ENCODE measurements at places on chromosomes 7 and 10. TPM values are rescaled to one million over a fixed set of nuclear protein-coding genes. Genes with fewer than 3 reads are reported as not detected.

IDI2 gene
- not detected for total RNA-seq

CHAT gene
- not detected for total RNA-seq

TBC1D12 gene
- total RNA-seq: 15.8 TPM

COL28A1 gene
- 0.20 TPM for total RNA-seq

AKR1C4 gene
- total RNA-seq: not detected

CHRM2 gene
- not detected for total RNA-seq

CCDC146 gene
- 12.4 TPM for total RNA-seq

ASAH2 gene
- total RNA-seq: 0.39 TPM

LIPK gene
- not detected for total RNA-seq

UNC5B gene
- total RNA-seq: 15.5 TPM

RAMP3 gene
- 20.5 TPM for total RNA-seq

STAG3 gene
- 31.4 TPM for total RNA-seq

PKD2L1 gene
- 8.7 TPM for total RNA-seq

EGFR gene
- total RNA-seq: 27.9 TPM

CYP3A4 gene
- not detected for total RNA-seq

NYAP1 gene
- total RNA-seq: 2.1 TPM

CYP3A7 gene
- total RNA-seq: not detected

RBP3 gene
- not detected for total RNA-seq

SPDYE9 gene
- not detected for total RNA-seq

INSYN2A gene
- 0.09 TPM for total RNA-seq

PRSS37 gene
- not detected for total RNA-seq

FOXL3 gene
- total RNA-seq: not detected

CTAGE6 gene
- 0.50 TPM for total RNA-seq

PRTFDC1 gene
- 3.0 TPM for total RNA-seq

PHKG1 gene
- total RNA-seq: 1.2 TPM

NEUROD6 gene
- not detected for total RNA-seq

PAX2 gene
- total RNA-seq: not detected

PHYHIPL gene
- not detected for total RNA-seq

ATOH7 gene
- not detected for total RNA-seq

SLIT1 gene
- 0.52 TPM for total RNA-seq

AGAP5 gene
- 13.5 TPM for total RNA-seq

SAMD9L gene
- 34.8 TPM for total RNA-seq

EVX1 gene
- not detected for total RNA-seq

HOXA7 gene
- total RNA-seq: 1.0 TPM

SEMA3E gene
- 0.44 TPM for total RNA-seq

CALML5 gene
- total RNA-seq: not detected

NEUROG3 gene
- total RNA-seq: not detected

TFPI2 gene
- total RNA-seq: 2.0 TPM
